ENCODE measurements at places on chromosomes 5 and 9.
A peak's percentile ranks its signal among the peaks of the same experiment; 100 is the strongest.

DNA sequence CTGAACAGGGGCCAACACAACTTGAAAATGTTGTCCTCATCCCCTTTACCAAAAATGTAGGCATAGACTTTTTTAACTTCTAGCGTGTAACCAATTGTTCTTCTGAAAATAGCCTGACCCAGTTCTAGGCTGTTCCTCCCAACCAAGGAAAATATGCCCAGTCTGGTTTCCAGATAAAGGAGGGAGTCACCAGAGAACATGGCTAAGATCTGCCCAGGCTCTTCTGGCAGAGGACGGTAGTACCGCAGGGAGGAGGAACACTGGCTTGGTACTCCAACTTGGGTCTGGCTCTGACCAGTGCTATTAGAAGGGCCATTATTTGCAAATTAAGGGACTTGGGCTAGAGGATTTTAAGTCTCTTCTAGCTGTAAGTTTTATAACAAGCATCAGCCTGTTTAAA, 63.1 kb downstream of the GRAMD2B start:
- no peak for DNase-seq

GRCh38 chr5:15993334-15993733, 186.3 kb downstream of the MARCHF11 start:
- DNase-seq, result no peak

DNA sequence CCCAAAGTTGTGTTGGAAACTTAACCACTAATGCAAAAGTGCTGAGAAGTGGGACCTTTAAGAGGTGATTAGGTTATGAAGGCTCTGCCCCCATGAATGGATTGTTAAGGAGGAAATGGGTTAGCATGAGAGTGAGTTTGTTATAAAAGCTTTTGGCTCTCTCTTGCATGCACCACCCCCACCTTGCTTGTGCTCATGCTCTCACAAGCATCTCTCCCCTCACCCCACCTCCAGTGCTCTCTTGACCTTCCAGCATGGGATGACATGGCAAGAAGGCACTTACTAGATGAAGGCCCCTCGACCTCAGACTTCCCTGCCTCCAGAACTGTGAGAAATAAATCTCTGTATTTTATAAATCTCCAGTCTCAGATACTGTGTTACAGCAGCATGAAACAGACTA, 52.8 kb downstream of the RICTOR start:
- no peak for DNase-seq

GRCh38 chr9:7028591-7028990, 270.8 kb downstream of the KDM4C start:
- DNase-seq, result no peak

GRCh38 chr5:31415009-31415923, 116.6 kb downstream of the DROSHA start:
- no peak for DNase-seq

DNA sequence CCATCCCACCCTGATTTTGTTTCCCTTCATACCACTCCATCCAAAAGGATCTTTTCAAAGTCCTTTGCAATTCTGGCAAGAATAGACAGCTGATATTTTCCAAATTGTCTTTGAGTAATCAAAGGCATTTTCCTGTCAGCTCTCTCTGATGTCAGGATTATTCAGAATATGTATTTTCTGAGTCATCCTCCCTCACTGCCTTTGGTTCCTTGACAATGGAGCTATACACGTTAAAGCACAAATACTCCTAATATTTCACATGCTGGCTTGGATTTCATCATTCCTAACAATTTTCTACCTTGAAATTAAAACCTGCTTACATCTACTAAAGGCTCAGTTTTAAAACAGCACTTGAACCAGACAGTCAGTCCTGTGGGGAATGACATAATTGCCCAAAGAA, 379.4 kb downstream of the GADD45G start:
- no peak for DNase-seq

GRCh38 chr5:9148242-9148641, 397.6 kb downstream of the SEMA5A start:
- DNase-seq, result no peak

DNA sequence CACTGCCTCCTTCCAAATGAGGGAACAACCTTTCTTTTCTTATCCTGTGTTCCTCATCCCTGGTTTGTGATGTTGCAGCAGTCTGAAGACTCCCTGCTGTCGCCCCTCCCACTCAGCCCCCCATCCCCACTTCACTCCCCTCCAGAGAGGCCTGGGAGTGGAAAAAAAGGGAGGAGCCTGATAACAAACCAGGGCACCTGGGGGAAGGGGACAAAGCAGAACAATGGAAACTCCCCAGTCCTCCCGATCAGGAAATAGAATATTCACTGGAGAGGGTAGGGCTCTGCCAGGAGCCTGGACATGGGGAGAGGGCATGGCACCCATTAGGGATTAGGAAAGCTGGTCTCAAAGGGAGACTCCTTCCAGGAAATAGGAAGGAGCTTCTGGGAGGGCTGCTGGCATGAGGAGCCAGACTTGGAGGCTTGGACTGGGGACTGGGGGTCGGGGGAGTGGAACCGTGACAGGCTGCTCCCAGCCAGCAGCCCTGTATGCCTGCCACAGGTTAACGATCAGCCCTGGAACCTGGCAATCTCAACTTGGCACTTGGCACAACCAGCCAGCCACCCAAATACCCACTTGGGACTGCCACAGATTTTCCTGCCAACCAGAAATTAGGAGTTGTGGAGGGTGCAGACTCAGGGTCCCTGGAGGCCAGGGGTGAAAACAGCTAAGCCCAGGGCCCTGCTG, 20.0 kb downstream of the PCDH1 start:
- DNase-seq, result no peak

DNA sequence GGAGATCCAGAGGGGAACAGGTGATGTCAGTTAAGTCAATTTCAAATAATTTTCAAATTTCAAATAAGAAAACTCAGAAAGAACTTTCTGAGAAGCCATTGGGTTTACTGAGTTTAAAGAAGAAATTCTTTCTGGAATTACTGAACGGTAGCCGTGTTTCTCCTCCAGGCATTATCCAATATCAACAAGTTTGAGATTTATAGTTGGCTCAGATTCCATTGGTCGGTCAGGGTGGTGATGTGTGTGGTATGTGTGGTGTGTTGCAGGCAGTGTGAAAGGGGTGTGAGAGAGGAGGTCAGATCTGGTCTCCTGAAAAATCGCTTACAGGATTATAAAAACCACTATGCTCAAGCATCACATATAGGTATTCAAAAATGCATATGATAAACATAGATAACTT, 60.1 kb downstream of the PDE4D start:
- DNase-seq, result no peak

- DNase-seq, result no peak
These were observed 19.7 kb upstream of the RAPGEF6 start for GRCh38 chr5:131654776-131655175.

DNA sequence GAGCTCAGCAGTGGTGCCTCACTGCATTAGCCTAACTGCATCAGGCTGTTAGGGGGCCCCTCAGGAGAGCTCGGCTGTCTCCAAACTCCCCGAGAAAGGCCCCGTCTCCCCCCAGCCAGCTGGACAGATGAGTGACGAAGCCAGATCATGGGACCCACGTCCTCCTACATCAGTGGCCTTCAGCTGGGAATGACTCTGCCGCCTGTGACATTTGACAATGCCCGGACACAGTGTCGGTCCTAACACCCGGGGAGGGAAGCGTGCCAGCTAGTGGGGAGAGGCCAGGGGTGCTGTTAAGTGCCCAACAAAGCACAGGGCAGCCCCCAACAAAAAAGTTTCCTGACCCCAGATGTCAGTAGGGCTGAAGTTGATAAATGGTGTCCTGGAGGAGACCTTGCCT, 375.2 kb upstream of the IRX2 start:
- DNase-seq, result no peak

DNA sequence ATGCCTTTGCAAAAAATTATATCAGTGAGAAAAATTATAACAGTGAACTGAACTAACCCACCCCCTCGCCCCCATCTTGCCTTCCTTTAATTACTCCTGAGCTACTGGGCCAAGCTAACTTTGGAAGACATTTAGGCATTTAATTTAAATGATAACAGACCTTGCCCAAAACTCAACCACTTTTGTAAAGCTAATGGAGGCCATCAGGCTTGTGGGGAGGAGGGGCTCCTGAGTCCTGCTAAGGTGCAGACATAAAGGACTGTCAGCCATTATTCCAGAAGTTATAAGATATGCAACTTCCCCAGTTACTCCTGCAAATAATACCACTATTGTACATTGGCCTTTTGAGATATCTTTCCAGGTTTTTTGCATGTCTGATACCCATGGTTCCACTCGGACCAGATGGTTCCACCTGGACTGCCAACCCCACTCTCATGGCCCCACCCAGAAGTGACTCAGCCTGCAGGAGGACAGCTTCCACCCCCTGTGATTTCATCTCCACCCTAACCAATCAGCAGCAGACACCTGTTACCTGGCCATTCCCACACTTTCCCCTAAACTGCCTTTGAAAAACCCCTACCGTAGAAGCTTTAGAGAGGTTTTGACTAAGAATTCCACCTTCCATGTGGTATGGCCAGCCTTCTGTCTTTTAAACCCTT, 805.4 kb upstream of the CDH6 start:
- no peak for DNase-seq

DNA sequence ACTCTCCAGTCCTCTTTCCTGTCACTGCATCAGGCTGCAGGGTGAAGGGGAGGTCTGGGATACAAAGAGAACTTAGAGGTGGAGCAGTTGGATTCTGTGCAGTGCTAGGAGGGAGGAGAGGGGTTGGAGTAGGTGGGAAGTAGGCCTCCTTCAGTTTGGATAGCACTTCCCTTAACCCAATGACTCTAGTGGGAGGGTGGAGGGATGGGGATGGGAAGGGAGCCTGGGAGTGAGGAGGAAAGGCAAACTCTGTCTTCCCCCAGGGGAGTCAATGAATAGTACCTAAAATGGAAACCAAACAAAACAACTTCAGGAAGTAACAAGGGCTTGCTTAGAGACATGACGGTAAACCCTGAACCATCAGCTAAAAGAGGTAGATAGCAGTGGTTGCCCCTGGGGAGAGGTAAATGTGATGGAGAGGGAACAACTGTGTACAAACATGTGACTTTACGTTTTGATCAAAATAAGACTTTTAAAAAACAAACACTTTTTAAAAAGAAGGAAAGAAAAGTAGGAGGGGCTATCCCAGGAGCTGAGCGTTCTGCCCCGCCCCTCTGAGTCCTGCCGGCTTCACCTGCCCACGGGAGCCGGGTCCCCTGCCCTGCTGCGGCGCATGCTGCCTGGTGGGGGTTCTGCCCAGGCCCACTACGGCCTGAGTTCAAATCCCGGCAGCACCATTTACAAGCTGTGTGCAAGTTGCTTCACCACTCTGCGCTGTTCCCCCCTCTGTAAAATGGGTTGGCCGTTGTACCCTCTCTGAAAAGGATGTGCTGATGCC, 30.9 kb downstream of the GSN start:
- no peak for DNase-seq

- no peak for DNase-seq
These were observed 327.5 kb downstream of the FBXL17 start for GRCh38 chr5:108054349-108054748.

DNA sequence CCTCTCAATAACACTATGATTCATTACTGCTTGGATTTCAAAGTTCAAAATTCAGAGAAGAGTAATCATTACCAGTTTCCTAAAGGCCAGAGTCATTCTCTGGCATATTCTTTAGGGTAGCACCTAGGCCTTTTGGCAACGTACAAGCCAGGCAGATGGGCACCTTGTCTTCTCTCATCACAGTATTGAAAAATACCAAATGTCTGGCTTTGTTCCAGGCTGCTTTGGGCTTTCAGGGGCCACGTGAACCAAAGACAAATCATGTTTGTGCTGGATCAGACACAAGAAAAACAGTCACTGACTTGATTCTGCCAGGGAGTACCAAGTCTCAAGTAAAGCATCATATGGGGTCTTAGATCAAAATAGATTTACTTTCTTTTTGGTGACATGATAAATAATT, 15.5 kb downstream of the MEGF9 start:
- no peak for DNase-seq

GRCh38 chr9:120610975-120611689, 31.2 kb upstream of the CDK5RAP2 start:
- no peak for DNase-seq

GRCh38 chr9:96061293-96061987, 185.9 kb downstream of the ERCC6L2 start:
- DNase-seq, result peak; percentile 37
